NCI-H460 (cell line): ENCODE measurements at places on chromosomes 6 and 20.

- DNase-seq: no peak
Observed at GRCh38 chr6:40504274-40504673, 82.9 kb downstream of the LRFN2 start.

DNA sequence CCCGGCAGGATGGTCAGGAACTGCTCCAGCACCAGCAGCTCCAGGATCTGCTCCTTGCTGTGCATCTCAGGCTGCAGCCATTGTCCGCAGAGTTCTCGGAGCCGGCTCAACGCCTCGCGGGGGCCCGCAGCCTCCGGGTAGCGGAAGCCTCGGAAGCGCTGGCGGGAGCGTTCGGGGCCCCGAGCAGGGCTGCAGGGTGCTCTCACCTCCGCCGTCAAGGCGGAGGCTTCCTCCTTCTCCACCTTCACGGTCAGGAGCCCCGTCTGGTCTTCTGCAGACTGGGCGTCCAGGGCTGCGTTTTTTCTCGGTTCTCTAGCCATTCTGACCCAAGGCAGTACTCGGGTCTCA, 434 bp downstream of the ZKSCAN4 start:
- no peak for DNase-seq

- DNase-seq: no peak
Observed at GRCh38 chr6:160337991-160338390, 10.2 kb upstream of the SLC22A3 start.

DNA sequence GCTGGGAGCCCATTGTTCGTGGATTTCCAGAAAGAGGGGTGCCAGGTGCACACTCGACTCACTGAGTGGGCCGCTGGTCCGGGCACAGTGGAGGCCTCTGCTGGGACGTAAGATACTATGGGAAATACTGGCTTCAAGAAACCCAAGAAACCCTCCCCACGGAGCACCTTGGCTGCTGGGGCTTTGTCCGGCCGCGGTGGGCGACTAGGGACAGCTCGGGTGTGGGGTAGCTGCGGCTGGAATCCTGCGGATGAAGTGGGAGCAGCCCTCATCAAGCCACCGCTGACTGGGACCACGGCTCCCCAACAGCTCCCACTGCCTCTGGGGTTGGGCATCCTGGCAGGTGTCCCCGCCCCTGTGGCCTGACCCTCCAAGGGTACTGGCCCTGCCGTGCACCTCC, 69.5 kb upstream of the GATA5 start:
- no peak for DNase-seq

GRCh38 chr6:66103354-66103753, 396.3 kb upstream of the EYS start:
- DNase-seq: no peak
